ENCODE measurements at places on chromosomes 11 and 22. TPM values are rescaled to one million over a fixed set of nuclear protein-coding genes. Genes with fewer than 3 reads are reported as not detected.

DNA sequence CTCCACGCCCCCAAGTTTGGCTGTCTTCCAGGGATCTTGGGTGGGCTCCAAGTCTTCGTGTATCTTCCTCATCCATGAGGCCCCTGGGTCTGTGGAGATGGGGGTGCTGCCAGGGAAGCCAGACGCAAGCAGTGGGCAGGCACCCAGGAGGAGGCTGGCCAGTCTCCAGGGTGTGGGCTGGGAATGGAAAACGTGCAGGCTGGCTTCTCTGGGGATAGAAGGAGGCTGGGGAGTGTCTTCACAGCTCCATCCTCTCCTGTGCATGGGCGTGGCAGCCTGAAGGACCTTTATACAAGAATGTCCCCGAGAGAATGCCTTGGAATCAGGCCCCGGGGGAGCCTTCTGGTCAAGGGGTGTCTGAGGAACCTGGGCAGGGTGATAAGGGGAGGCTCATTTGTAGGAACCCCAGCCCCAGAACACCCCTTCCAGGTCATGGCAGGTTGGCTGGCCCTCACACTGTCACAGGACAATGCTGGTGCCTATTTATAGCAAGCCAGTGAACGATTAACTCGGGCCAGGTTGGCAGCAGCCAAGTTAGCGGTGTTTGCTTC is 14.0 kb downstream of the SGSM1 start:
- peak; percentile 75 for DNase-seq

DNA sequence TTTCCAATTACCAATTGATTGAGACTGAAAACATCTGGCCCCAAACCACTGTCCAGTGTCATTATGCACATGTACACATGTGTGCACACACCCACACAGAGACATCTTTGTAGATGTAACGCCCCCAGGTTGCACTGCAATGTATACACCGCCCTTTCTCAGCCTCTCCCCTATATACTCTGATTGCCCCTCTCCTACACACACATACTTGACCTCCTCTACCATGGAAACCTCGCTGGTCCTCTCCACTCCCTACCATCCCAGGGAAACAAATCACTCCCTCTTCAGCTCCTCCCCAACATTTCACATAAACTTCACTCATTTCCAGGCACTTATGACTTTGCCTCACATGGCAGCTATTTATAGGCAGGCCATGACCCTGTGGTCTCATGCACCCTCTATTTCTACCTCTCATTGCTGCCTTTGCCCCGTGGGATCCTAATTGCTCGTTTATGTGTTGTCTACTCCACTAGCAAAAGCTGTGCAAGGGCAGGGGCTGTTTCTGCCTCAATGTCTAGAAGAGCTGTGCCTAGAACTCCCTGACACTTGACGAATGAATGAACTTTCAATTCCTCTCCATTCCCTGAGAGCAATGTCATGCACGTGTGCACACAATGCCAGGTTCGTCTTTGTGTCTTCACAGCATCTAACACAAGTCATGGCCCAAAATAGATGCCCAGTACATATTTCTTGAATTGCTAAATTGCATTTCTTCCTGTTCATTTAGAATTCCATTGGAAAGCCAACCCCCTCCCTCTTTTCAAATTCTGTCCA is 10.0 kb upstream of the TMA7B start:
- DNase-seq = no peak

DNA sequence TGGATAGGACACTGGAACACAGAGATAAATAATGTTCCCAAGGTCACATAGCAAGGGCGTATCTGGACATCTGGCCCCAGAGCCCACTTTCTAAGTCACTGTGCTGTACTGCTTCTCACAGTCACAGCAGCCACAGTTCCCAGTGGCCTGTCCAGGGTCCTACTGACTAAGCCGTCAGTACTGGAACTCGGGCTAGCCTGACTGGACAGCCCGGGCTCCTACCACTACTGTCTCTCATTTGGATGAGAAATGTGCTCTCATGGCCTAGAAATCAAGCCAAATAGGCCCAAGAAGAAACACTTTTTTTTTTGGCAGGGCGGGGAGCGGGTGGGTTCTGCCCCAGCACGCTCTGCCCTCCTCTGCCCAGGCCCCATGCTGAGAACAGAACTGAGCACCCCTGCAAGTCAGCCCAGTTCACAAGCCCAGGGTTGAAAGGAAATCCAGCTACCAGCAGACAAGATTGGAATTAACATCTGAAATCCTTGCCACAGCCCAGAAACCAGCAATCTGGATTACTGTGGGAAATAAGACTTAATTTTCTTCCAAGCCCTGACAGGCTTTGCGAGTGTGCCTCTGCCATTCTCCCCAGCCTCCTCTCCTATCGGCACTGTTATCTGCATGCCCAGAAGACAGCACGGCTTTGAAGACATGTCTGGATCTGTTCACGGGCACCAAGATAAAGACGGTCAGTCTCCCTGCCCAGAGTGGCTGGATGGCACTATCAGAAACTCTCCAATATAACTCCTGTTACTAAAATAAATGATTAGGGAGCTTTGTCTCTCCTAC is 182.9 kb upstream of the NCAM1 start:
- no peak for DNase-seq

GRCh38 chr11:68973219-68973618 is 7.6 kb downstream of the MRGPRD start:
- DNase-seq = no peak

DNA sequence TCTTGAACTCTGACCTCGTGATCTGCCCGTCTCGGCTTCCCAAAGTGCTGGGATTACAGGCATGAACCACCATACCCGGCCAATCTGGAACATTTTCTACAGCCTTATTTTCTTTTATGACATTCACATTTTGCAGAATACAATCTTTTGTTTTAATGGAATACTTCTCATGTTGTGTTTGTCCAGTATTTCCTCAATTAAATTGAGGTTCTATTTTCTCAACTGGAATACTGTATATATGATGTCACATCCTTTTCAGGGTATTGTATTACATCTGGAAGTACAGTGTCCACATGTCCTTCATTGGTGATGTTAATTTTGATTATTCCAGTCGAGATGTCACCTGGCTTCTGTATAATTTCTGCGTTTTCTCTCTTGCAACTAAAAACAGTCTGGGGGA is 90.8 kb upstream of the HORMAD2 start:
- DNase-seq = no peak

DNA sequence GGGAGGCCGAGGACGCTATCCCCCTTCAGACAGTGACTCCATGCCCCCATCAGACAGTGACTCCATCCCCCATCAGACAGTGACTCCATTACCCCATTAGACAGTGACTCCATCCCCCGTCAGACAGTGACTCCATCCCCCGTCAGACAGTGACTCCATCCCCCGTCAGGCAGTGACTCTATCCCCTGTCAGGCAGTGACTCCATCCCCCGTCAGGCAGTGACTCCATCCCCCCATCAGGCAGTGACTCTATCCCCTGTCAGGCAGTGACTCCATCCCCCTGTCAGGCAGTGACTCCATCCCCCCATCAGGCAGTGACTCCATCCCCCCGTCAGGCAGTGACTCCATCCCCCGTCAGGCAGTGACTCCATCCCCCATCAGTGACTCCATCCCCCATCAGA is 9.1 kb upstream of the TTLL8 start:
- no peak for DNase-seq

DNA sequence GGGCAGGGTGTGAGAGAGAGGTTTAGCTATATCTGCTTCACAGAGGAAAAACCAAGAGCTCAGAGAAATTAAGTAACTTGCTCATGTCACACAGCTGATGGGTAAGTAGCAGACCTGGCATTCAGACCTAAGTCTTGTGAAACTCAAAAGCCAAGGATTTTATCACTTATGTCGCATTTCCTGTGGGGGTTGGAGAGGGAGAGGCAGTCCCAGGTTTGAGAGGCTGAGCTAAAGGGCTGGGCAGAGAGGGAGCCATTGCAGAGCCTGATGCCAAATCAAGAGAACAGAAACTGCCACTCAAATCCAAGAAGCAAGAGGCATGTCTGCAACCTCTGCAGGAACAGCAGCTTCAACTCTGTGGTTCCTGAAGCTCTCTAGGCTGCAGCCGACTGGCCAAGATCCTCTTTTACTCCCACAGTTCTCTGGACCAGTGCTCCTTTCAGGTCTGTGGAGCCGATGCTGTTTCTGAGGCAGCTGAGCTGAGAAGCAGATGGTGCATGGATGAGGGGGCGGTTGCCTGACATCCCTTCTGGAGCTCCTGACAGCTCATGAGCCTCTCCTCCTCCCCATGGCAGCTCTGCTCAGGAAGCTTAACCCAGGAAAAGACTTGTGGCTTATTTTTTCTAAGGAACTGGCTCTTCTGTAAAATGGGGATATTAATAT is 47.6 kb upstream of the NAV2 start:
- DNase-seq = peak; percentile 90

DNA sequence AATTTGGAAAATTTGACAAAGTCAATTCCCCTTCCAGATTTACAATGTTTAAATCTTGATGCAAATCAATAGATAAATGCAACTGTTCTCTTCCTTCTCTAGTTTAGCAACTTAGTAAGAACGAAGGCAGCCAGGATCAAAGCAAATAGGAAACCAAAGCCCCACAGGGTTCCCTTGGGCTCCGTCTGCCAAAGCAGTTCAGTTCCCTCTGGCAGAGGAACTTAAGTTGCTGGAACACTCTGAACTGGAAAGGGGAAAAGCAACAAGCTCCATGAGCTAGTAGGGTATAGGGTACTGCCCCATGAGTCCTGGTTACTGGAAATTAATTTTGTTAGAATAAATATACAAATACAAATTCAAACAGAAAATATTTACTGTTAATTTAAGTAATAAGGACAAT is 91.3 kb downstream of the RELT start:
- no peak for DNase-seq

GRCh38 chr11:85735876-85736460 is 50.0 kb upstream of the CCDC89 start:
- no peak for DNase-seq

DNA sequence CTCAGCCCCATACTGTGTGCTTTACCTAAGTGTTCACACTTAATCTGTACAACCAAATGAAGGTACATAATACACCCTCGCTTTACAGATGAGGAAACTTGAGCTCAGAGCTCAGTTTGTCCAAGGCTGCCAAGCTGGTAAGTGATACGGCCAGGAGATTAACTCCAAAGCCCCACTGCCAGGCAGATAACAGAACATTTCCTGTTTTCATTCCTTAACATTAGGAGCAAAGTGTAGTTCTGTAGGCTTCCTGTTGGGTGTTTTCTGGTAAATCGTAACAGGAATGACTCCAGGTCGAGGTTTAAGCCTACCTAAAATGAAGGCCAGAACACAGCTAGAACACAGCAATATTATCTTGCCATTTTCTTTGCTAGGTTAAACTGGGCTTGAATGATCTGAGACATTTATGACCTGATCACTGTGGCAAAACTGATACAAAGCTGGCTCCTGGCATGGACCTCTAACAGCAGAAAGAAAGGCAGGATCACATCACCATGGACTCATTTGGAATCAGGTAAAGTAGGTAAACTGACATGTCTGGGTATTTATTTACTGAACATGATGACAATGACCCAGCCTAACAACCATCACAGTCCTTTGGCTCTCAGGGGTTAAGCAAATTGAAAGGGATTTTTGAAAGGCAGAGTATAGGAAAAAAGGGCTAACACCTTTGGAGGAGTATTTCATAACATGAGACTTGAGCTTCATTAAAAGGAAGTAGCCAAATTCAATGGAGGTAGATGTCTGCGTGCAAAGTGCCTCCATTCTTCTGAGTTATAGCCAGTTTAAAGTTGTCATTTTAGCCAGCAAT is 3.9 kb upstream of the NUP50 start:
- DNase-seq = no peak

DNA sequence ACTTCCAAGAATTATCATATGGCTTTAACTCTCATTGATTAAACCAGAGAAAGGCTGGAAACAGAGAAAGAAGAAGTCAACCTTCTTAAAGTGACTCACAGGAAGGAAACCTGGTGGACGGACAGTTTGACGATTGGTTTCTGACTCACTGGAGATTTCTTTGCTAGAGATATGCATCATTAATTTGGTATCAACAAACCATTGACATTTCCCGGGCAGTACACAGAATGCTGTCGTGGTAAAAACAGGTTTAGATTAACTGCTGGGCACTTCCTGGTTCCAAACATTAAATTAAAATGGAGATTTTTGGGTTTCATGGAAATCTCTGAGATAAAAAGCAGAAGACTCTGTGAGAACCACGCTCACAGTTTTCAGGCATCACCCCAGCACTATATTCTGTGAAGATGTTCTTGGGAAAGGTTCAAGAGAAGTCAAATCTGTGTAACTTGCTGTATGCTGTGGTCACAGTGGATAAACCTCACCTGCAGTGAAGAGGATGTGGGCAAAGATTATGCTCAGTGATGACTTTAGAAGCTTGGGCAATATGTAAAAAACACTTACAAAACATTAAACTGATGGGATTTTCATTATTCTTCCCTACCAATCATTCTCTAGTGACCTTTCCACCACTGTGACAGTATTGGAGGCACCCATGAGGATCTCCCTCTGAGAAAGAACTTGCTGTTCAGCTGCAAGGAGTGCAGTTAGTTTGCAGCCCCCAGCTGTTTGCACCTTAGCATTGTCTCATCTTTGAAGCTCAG is 61.1 kb upstream of the CD44 start:
- no peak for DNase-seq

DNA sequence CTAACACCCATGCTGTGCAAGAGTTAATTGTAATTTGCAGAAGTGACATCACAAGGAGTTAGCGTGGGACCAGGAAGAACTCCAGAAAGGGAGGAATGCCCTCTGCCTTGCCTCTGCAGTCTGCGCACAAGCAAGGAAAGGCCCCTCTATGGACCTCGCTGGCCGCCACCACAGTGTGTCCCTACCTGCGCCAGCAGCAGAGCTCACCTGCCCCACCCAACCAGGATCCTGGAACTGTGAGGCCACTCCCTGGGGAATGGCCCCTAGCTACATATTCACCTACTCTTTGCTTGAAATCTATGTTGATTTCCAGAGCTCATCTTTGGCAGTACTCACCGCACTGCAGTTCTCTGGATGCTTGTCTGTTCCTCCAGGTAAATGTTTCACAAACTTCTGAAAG is 72.0 kb upstream of the MTNR1B start:
- no peak for DNase-seq

DNA sequence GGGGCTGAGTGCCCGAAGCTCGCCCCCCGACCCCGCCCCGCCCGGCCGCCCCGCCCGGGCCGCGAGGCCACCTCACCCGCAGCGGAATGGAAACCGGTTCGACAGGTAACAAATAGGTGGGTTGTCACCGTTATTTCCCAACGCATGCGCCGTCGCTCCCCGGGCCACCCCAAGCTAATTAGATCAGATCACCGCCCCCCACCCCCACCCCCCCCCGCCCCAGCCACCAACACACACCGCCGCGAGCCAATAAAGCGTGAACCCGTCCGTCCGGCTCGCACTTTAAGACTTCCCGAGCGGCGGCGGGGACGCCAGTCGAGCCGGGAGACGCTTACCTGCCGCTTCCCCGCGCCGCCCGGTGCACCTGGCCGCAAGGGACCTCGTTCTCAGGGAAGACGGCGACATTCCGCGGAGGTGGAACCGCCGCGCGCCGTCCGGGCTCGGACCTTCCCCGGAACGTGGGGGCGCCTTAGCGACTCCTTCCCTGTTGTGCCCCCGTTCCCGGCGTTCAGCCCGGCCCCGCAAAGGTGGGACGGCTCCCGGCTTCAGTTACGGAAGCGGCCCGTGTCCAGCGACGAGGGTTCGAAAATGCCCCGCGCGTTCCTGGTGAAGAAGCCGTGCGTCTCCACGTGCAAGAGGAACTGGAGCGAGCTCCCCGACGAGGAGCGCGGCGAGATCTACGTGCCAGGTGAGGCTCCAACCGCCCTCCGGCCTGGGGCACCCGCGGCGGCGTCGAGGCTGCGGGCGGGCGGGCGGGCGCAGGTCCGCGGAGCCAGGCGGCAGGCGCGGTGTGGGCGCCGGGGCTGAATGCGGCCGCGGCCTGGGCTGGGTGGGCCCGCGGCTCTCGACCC is at the start of gene OVOL1:
Gene OVOL1, plus strand, starts transcription at position 278 of the 851 bp plus-strand sequence. Its CDS starts 311 bp downstream, at position 589.
- DNase-seq = no peak

- DNase-seq = no peak
Observed at GRCh38 chr22:25120093-25120561, 79.5 kb upstream of the CRYBB3 start.

Gene RIMBP3B
- 0.27 TPM for total RNA-seq

Gene OR51I1
- 0.54 TPM for total RNA-seq

Gene BARX2
- total RNA-seq = not detected

Gene GNG3
- 37.2 TPM for total RNA-seq

Data from cerebellum (tissue), 4 donors.